Ecto neural progenitor cell (in vitro differentiated cells): ENCODE measurements at places on chromosomes 6 and 20.

DNA sequence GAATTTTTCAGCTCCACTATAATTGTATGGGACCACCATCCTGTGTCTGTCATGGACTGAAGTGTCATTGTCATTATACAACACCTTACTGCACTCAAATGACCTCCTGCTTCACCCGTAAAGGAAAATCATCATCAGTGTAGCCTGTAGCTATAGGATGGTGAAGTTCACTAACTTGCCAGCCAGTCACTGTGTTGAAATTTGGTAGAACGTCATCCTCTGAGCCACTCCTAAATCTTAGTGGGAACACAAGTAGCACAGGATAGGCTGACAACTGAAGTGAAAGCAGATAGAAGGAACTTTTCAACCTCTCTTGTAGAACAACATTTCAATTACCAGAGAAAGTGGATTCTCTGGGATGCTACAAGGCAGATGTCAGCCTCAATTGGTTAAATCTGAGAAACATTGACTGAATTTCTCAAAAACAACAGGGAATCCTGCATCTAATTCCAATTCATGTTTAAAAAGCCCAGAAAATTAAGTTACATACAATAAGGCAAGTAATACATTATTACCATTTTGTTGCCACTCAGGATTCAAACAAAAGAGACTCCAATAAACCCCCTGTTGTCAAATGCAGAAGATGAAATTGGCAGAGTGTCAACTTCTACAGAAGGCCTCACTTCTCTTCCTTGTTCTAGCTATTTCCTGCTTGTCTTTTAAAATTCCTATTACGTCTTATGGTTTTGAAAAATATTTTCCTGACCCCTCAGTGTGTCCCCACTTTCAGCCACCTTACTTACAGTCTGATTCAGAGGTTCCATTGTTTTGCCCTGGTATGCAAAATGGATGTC is 647.9 kb upstream of the AGPAT4 start:
- DNase-seq, result no peak

- no peak for DNase-seq
These were observed 46.0 kb downstream of the CPXM1 start for GRCh38 chr20:2754424-2754823.

DNA sequence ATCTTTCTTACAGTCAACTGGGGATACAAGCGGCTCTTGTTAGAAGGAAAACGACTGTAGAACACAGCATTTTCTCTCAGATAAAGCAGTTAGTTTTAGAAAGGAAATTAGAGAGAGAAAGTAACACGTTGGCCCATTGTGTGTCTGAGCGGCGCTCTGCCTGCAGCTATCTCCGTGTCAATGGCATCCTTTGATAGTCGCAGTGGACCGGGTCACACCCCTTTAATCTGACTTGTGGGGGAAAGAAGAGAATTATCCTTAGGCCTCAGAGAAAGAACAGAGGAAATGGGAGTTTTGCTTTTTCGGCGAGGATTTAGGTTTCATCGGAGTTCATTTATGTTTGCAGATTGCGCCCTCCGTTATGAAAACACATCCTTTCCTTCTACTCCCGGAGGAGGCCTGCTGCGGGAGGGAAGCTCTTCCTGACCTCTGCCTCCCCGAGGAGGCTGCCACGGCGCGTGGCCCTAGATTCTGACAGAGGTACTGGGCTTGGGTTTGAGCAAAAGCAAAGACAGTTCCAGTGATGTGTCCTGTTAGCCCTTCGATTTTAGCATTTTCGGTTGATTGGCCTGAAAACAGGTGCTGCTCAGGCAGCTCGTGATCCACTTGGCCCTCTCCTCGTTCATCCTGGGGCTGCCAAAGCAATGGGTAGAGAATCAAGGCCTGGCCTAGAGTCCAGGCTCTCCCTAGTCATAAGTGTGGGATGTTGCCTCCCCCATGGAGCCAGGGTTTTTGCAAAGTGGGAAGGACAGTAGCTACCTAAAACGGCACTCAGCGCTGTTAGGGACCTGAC is 74.9 kb downstream of the ZDHHC14 start:
- no peak for DNase-seq

DNA sequence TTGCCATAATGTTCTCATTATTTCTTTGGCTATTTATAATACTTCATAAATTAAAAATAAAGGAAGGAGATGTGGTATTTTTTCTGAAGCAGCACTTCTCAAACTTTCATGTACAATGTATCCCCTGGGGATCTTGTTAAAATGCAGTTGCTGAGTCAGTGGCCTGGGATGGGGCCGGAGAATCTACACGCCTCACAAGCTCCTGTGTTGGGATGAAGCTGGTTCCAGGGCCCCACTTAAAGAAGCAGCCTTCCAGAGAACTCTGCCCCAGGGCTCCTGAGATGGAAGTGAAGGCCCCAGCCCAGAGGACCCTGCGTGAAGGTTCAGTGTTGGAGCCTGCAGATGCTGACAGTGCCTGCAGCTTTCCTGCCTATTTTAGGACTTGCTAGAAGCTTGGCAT is 40.1 kb upstream of the SLC23A2 start:
- DNase-seq, result peak; percentile 59

- DNase-seq, result no peak
These were observed 70.9 kb downstream of the LCA5 start for GRCh38 chr6:79466207-79466834.

- DNase-seq, result no peak
These were observed 308.6 kb upstream of the ZFP64 start for GRCh38 chr20:52500157-52500556.

GRCh38 chr6:110573136-110573535 is 96.7 kb upstream of the SLC22A16 start:
- no peak for DNase-seq

DNA sequence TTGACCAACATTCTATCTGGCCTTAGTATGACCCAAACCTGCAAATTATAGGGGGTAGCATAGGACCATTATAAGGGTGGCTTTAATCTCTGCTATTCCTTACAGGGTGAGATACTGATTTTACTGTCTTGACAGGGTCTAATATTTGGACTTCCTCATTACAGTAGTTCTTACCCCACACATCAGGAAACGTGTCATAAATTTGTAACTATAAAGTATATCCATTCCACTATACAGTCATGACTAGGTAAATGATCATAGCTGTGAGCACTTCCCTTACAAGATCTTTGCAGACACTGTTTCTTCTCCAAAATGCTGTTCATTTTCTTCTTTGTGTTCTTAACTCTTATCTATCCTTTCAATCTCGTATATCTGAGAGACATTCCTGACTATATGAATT is 518.7 kb upstream of the RNF217 start:
- DNase-seq, result no peak

- no peak for DNase-seq
These were observed 421.3 kb upstream of the BTBD3 start for GRCh38 chr20:11496380-11496779.
